Neural progenitor cell (in vitro differentiated cells): ENCODE measurements at places on chromosomes 7 and 10. TPM values are rescaled to one million over a fixed set of nuclear protein-coding genes. Genes with fewer than 3 reads are reported as not detected.

DNA sequence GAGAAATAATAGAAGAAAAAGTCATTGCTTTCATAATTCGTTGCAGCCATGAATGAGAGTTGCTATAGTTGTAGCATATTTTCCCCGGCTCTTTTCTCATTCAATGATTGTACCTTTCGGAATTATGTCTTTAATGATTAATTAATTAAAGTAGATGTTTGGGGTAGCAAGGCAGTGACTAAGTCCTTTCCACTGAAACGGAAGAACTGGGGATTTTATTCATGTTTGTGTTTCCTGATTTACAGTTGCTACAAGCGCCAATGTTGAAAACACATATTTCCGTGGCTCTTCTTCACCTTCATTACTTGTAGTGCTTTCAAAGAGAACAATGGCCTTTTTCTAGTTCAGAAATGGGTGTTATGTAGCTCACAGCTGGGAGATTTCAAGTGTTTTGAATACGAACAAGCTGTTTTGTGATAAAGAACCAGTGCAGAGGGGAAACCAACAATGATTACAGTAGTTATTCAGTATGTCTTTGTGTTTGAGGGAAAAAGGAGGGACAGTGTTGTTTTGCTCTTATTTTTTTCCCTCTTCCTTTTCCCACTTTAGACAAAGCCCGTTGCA is 153.5 kb downstream of the NSUN6 start:
- DNase-seq: peak; percentile 7

- DNase-seq: no peak
Measured at GRCh38 chr10:78328592-78329404, 295.1 kb downstream of the RPS24 start.

GRCh38 chr10:24469993-24470392 is 253.7 kb downstream of the ARHGAP21 start:
- no peak for DNase-seq

DNA sequence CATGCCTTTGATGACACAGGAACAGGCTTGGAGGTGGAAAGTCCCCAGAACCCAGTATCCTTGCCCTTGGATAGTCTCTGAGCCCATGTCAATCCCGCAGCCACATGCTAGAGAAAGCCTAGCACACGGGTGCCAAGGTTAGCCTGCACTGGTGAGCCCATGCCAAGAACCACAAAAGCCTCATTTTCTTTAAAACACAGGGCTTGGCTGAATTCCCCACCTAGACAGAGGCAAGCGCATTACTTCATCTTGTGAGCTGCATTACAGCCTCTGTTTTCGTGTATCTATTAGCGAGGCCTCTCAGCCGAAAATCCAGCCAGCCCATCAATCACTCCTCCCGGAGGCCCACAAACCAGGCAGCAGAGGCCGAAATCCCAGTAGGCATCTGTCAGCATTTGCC is 314.9 kb upstream of the AUTS2 start:
- no peak for DNase-seq

- DNase-seq: no peak
Measured at GRCh38 chr10:96271016-96271815, at the start of gene BLNK. Gene BLNK (minus strand): TSS chr10:96271569. CDS start chr10:96271398, 171 bp downstream.

- DNase-seq: no peak
Measured at GRCh38 chr7:148245381-148245780, 345.2 kb upstream of the C7orf33 start.

DNA sequence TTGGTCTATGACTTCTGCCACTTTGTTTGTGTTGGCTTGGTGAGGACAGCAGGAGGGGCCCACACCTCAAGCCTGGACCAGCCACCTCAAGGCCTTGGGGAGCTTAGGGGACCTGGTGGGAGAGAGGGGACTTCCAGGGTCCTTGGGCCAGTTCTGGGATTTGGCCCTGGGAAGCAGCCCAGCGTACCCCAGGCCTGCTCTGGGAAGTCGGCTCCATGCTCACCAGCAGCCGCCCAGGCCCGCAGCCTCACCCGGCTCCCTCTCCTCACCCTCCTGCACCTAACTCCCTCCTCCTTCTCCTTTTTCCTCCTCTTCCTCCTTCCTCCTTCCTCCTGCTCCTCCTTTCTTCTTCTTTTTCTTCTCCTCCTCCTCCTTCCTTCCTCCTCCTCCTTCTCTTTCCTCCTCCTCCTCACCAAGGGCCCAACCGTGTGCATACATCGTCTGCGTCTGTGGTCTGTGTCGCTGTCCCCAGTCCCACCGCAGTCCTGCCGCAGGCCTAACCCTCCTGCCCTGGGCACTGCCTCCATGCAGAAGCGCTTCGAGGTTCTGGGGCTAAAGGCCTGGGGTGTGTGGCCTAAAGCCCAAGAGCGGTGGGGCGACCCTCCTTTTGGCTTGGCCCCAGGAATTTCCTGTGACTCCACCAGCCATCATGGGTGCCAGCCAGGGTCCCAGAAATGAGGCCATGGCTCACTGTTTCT is 5.3 kb downstream of the EN2 start:
- DNase-seq: peak; percentile 46

- no peak for DNase-seq
Measured at GRCh38 chr7:106417273-106417902, 132.6 kb upstream of the NAMPT start.

DNA sequence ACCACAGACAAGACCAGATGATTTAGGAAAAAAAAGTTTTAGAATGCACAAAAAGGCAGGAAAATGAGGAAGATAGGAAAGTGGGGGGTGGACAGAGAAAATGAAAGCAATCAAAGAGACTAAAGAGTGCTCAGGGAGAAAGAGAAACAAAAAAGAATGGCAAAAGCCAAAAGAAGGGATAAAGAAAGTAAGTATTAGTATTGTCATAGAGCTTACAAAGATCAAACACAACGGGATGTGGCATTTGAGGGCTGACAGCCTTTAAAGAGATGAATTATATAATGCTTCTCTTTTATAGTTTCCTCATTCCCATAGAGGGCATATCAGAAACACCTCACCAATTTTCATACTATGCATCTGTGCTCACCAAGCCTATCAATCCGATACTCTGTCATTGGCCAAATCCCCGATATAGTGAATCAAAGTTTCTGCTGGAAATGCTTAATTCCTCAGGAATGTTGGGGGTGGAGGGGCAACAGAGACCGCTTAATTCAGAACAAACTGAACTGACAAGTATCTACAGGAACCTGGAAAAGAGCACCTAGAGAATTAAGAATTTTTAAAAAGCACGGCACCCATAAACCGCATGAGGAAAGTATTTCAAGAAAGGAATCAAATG is 2.7 kb downstream of the COG5 start:
- no peak for DNase-seq

- peak; percentile 32 for DNase-seq
Measured at GRCh38 chr7:36155811-36156361, 2.8 kb downstream of the EEPD1 start.

DNA sequence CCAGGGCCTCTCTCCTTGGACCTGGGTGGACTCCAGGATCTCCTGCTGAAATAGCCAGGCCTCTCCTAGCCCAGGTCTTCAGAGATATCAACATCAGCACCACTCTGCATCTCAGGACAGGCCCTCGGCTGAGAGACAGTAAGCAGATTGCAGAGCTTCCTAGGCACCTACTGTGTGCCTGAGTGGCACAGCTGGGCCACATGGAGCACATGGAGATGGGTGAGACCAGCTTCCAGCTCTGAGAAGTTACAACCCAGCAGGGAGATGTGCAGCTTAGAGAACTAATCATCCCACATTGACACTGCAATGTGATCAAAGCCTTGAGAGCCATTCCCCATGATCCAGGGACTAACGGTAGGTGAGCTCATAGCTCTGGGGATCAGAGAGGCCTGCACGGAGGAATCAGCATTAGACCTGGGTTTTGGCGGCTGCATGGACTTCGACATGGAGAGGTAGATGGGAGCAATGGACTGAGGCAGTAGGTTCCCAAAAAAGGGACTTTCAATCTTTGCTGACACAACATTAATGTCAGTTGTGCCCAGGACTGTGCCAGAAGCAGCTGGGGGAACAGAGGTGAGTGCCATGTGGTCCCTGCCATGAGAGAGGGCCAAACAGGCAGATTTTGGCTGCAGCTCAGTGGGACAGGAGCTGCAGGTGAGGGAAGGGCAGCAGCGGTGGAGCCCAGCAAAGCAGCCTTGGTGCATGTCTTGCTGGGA is 76.0 kb upstream of the LEP start:
- no peak for DNase-seq

GRCh38 chr10:70782086-70782745 is 3.0 kb downstream of the TBATA start:
- no peak for DNase-seq

- DNase-seq: peak; percentile 63
Measured at GRCh38 chr10:3516234-3516922, 268.6 kb downstream of the KLF6 start.

- no peak for DNase-seq
Measured at GRCh38 chr10:132485391-132485790, 52.2 kb upstream of the INPP5A start.

DNA sequence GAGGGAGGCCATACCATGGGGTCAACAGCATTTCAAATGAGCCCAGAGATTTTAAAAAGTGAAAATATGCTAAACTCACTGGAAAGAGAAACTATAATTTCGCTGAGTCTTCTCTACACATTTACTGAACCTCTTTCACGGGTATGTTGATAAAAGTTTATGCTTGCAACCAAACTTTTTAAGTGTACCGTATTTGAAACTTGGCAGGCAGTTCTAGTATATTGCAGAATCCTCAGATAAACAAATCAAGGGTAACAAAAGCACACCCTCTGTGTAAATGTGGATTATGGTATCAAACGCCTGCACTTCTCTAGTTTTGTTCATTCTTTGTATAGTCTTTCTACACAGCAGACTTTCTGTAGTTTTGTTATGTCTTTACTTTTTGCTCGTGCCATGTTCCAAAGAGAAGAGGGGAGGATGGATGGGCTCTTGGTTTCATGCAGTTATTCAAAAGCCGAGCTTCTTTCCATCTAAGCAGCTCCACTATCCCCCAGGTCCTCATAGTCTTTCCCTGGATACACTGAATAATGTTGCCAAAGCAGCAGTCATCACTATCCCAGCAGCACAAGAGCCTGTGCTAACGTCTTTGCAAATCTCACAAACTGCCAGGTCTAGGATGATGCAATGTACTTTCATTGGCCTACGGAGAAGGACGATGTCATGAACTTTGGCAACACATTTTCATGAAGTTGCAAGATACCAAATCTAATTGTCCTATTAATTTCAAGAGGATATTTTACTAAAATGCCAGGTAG is 131.2 kb downstream of the MPP7 start:
- no peak for DNase-seq

GRCh38 chr10:34581801-34582532 is 233.1 kb downstream of the PARD3 start:
- no peak for DNase-seq

GRCh38 chr10:63636812-63637211 is 115.6 kb downstream of the REEP3 start:
- no peak for DNase-seq

DNA sequence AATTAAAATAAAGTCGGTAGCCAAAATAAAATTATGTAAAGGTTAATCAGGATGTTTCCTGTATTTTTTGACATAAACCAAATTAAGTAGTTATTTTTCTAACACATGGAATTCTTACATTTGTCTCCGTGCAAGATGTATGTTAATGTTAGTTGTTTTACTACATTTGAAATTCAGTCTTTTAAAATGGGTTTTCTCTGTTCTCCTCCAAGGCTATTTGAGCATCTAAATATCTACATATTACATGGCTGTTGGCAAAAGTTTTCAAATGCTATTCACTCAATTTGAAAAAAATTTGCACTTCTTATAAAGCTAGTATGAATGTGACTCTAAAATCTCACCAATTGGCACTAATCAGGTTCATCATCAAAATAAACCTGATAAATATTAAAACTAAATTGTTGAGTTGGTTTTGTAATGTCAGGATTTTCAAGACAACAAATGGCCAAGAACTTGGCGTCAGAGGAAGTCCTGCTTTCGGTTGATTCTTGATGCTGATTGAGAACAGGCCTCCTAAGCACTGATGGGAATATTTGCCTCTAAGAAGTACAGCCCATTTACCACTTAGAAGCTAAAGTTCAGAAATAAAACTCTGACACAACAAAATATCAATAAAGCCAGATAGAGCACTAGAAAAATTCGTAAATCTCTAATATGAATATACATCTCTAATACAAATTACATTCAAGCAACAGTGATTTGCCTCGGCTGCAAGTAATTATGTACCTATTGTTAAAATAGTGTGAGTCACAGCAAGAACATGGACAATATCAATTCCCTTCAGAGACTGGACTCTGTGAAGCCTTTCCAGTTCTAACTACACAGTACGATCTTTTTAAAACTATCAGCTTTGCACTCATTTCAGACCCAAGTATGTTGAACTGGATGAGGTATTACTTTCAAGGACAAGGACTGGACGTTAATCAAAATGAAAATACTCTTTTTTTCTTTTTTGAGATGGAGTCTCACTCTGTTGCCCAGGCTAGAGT is 733.1 kb upstream of the C7orf33 start:
- no peak for DNase-seq

- no peak for DNase-seq
Measured at GRCh38 chr10:119090026-119090795, 9.6 kb upstream of the EIF3A start.

GRCh38 chr10:34018784-34019183 is 684.3 kb upstream of the NRP1 start:
- no peak for DNase-seq

DNA sequence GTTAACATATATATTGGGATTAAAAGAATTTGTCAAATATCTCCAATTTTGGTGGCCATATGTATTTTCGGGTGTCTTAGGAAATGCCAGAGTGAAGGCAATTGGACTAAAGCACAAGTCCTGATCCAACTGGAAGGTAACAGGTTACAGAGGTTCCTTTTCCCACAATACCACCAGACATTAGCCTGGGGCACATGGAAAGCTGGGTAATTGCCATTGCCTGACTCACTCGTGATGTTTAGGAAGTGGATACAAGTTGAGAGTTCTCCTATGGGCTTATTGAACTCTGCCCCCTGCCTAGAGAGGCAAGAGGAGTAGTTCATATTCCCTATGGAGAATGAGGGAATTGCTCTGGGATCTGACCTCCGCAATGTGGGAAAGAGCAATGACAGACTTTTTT is 5.7 kb downstream of the DNAH11 start:
- no peak for DNase-seq

- no peak for DNase-seq
Measured at GRCh38 chr7:10212649-10213048, 761.0 kb upstream of the PHF14 start.

DNA sequence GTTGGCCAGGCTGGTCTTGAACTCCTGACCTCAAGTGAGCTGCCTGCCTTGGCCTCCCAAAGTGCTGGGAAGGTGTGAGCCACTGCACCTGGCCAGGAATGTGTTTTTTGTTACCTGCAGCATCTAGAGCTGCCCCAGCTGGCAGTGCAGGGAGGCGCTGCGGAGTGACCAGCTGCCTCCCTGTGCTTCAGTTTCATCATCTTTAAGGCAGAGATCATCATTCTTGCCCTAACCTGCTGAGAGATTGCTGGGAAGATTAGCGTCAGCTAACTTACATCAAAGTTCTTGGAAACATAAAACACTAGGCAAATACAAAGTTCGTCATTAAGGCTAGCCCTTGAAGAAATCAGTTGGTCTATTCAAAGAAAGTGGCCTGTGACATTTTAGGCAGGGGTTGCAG is 2.3 kb downstream of the ZNF282 start:
- no peak for DNase-seq

The CALHM2 gene
- total RNA-seq: 2.1 TPM in 1 of 2 replicates, not detected in the other

The CHAT gene
- not detected in 2 replicates for total RNA-seq

The ATOH7 gene
- 0.93 TPM in 1 of 2 replicates, not detected in the other for total RNA-seq

The TMEM229A gene
- total RNA-seq: 0.06 TPM in 1 of 2 replicates, not detected in the other

The CALY gene
- total RNA-seq: 1.6 TPM in 1 of 2 replicates, not detected in the other

The IDI1 gene
- 117 and 168 TPM in 2 replicates for total RNA-seq

The CYP3A4 gene
- total RNA-seq: not detected in 2 replicates

The SLC26A5 gene
- not detected in 2 replicates for total RNA-seq

The APBB1IP gene
- total RNA-seq: not detected in 2 replicates
